ENCODE measurements at places on chromosomes 16 and 17.

GRCh38 chr16:79367822-79368221 is 232.7 kb downstream of the MAF start:
- no peak for DNase-seq

- no peak for DNase-seq
These were observed 65.0 kb downstream of the RPA1 start for GRCh38 chr17:1894753-1895339.

GRCh38 chr17:40597556-40598300 is 32.5 kb upstream of the CCR7 start:
- no peak for DNase-seq

DNA sequence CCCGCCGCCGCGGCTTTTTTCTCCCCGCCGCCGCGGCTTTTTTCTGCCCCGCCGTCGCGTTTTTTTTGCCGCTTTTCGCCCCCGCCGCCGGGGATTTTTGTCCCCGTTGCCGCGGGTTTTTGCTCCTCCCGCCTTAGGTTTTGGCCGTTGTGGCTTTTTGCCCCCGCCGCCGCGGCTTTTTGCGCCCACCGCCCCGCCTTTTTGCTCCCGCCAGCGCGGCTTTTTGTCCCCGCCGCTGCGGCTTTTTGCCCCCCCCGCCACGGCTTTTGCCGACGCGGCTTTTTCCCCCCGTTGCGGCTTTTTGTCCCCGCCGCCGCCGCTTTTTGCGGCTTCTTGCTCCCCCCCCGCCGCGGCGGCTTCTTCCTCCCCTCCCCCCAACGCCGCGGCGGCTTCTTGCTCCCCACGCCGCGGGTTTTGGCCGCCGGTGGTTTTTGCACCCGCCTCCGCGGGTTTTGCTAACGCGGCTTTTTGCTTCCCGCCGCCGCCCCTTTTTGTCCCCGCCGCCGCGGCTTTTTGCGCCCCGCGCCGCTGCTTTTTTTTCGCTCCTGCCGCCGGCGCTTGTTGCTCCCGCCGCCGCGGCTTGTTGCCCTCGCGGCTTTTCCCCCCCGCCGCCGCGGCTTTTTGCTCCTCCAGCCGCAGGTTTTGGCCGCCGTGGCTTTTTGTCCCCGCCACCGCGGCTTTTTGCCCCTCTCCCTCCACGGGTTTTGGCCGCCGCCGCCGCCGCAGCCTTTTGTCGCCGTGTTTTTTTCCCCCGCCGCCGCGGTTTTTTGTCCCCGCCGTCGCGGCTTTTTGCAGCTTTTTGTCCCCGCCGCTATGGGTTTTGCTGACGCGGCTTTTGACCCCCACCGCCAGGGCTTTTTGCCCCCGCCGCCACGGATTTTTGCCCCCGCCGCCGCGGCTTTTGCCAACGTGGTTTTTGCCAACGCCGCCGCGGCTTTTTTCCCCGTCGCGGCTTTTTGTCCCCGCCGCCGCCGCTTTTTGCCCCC is 150.3 kb downstream of the KCNJ18 start:
- DNase-seq = no peak

DNA sequence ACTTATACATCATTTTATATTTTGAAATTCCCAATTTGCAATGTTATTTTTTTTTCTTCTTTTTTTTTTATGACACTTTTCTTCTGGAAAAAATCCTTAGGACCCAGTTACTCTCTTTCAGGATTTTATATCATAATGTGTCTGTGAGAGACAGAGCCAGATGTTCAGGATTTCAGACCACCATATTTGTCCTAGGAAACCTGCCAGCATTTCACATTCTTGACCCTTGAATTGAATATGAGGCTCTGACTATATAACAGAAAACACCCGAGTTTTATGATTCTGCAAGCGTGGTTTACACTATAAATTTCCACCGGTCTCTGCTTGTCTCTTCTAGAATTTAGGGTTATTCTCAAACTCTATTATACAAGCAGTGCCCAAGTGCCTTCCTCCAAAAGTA is 621.0 kb downstream of the WWOX start:
- no peak for DNase-seq

- no peak for DNase-seq
These were observed 3.7 kb downstream of the CRISPLD2 start for GRCh38 chr16:84823484-84823883.

GRCh38 chr16:2737895-2738418 is 14.5 kb upstream of the SRRM2 start:
- DNase-seq = no peak

DNA sequence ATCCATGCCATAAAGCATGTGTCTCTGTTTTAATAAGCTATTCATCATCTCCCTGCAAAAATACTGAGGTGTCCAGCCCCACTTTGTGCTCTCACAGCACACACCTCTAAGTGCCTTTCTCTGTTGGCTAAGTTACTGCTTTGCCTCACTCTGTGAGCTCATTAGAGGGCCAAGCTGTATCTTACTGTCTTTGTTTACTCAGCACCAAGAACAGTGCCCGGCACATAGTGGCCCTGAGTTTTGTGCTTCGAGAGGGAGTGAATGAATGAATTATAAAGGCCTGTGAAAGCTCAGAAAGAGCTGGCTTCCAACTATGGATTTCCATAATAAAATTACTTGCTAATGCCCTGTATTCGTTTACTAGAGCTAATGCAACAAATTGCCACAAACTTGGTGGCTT is 50.2 kb upstream of the NOG start:
- DNase-seq = no peak

DNA sequence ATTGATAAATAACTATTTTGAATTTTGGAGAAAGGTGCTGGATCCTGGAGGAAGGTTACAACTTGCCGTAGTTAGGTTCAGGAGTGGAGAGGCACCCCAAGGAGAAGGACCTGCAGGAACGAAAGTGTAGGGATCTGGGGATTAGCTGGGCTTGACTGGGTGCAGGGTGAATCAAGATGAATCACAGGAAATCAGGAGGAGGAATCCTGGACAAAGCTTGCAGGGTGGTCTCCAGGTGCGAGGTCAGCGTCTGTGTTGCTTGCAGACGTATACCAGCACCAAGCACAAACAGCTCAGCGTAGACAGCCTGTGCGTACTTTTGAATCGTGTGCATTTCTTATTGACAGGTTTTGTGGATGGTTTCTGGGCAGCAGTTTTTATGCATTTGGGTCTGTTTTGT is 144.3 kb downstream of the MSI2 start:
- DNase-seq = no peak

DNA sequence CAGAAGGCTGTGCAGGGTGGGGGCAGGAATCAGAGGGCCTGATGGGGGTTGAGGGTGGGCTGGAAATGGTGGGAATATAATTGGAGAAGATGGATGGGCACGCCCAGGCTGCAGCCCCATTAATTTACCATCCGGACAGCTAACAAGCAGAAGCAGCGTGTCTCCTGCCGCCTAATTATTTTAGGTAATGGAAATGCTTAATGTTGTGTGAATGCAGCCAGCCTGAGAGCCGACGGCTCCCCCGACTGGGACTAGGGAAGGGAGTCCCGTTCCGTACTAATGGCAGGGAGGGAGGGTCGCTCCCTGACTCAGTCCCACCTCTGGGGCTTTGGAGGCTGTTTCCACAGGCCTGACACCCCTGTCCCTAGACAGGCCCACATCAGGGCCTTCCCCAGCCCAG is 4.7 kb upstream of the OVCA2 start:
- no peak for DNase-seq

GRCh38 chr17:34920676-34921075 is 40.6 kb downstream of the CCT6B start:
- DNase-seq = no peak

GRCh38 chr16:64453646-64454045 is 668.2 kb downstream of the CDH11 start:
- DNase-seq = no peak

- DNase-seq = peak; percentile 81
These were observed at the start of the genes KCTD19 and LRRC36 for GRCh38 chr16:67326472-67327309. Gene KCTD19, minus strand, starts transcription at chr16:67326741. Its CDS starts 34 bp downstream, at chr16:67326707. Gene LRRC36, plus strand, starts transcription at chr16:67326815. Its CDS starts 48 bp downstream, at chr16:67326863.

DNA sequence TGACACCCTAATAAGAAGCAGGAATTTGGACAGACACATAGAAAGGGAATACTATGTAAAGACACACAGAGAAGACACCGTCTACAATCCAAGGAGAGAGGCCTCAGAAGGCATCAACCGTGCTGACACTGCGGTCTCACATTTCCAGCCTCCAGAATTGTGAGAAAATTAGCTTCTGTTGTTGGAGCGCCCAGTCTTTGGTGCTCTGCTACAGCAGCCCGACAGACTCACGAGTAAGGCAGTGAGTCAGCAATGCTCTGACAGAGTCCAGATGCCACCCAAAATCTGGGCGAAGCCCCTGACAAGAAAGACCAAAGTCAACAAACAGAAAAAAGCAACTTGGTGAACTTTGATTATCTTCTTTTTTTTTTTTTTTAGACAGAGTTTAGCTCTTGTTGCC is 32.5 kb upstream of the RAI1 start:
- no peak for DNase-seq

DNA sequence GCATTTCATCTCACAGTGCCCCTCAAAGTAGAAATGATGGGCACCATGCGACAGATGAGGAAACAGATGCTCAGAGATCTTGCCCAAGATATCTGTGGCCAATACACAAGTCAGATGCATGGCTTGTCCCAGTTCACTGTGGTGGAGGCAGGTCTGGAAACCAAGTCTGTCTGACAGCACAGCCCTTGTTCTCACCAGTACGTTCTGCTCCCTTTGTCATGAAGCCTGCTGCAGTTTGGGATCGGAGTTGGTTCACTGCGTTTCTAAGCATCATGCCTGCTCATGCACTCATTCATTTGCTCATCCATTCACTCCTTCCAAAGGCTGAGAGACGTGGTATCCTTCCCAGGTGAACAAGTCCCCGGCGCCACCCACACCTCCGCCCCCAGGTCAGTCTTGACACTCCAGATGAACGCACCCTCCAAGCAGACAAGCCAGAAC is 27.2 kb upstream of the MEAK7 start:
- DNase-seq = no peak

GRCh38 chr16:87976665-87977064 is 25.4 kb downstream of the BANP start:
- no peak for DNase-seq

GRCh38 chr17:48728232-48729231 is at the start of gene HOXB13:
Gene HOXB13, minus strand, starts transcription at chr17:48728750. Its CDS starts 157 bp downstream, at chr17:48728593.
- no peak for DNase-seq

DNA sequence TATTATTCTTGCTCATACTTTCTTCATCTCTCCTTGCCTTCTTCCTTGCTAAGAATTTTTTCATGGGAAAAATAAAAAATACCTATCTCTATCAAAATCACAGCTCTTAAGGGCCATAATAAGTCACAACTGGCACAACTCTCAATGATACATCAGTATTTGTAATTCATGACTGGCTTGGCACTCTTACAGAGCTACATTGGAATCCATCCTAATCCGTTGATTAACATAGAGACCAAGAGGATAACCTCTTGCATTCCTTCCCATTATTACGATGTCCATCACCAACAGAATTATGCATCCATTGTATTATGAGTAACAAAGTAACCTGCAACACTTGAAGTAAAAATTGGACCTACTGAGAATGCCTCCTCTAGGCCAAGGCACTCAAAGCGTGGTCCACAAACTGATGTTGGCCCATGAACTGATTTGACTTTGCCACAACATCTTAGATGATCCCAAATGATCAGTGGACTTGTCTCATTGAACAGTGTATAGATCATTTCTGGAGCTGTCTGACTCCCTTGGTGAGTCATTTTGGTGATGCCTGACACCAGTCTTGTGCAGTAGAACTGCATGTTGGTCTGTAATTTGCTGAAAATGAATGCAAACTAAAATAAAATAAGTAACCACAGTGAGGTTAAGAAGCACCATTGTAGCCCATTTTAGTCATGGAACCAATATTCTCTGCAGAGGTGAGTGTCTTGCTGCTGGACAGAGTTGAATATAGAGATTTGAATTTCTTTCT is 163.2 kb downstream of the AXIN2 start:
- no peak for DNase-seq

- DNase-seq = no peak
These were observed 59.6 kb downstream of the GSG1L start for GRCh38 chr16:28003923-28004322.
